ENCODE measurements at places on chromosomes 5 and 9.

DNA sequence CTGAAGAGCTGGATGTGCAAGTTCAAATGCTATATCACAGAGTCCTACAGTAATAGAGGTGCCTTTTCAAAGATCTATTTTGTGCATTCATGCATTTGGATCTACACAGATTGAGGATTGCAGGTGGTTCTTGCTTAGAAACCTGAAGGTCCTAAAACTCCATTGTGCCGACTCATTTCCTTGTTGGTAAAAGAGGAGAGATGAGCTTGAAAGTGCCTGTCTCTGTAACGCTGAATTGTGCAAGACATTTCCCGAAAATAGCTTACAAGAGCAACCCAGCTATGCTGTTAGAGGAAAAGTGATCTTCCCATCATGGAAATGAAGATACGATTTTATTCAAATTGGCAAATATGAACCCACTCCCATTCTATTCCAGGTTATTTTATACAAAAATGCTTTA lies 110.7 kb upstream of the CXCL14 start:
- DNase-seq: no peak

- DNase-seq: no peak
Measured at GRCh38 chr5:58617241-58617640, 34.4 kb downstream of the RAB3C start.

GRCh38 chr9:97396256-97396655 lies 15.6 kb upstream of the TDRD7 start:
- no peak for DNase-seq

DNA sequence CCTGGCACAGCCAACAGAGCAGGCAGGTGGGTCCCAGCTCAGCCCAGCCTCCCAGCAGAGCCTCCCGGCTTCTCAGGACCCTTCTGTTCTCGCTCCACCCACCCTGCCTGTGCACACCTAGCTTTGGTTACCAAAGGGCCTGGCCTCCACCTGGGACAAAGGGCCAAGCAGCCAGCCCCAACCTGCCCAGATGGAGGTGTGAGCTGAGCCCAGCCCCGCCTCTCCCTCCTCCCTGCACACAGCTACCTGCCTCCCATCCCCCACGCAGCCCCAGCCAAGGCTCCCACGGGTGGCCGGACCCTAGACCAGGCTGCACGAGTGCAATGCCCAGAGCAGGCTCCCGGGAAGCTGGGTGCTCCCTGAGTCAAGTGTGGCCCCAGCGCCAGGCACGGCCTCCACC lies 5.6 kb downstream of the TPRN start:
- DNase-seq: no peak

- DNase-seq: peak; percentile 85
Measured at GRCh38 chr5:141664733-141665461, 13.7 kb upstream of the FCHSD1 start.

GRCh38 chr5:168962306-168962705 lies 338.6 kb downstream of the SLIT3 start:
- DNase-seq: no peak

GRCh38 chr5:124660229-124661093 lies 86.0 kb downstream of the ZNF608 start:
- DNase-seq: no peak

GRCh38 chr5:14879937-14880589 lies 8.5 kb upstream of the ANKH start:
- DNase-seq: no peak

DNA sequence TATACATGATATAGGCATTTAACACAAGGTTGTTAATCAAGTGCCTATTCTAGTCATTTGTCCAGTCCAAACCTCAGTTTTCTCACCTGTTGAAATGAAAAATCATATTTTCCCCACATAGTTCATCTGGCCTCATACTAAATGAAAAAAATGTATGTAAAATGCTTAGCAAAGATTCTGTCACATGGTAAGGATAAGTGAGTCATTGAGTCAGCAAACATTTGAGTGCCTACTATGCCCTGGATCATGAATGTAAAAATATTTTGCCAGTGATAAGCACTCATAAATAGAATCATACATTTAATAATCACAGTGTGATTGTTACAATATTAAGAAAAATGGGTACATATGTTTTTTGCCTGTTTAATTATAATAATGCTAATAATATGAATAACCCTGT lies 181.2 kb upstream of the PAPPA start:
- DNase-seq: no peak

DNA sequence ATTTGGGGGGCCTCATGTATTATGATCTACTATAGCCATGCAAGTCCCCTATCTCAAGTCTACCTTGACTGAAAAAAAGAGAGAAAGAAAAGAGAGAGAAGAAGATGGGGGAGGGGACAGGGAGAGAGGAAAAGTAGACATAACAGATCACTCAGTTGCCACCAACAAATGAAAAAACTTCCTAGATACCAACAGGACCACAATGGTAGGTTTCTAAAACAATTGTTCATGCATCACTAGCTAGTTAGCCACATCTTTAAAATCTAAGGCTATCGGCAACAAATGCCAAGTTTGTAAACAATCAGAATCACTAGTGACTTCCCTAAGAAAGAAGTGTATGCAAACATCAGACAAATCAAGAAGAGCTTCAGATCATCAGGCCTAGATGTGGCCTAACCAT lies 328.2 kb downstream of the BNC2 start:
- no peak for DNase-seq

GRCh38 chr9:18361646-18362045 lies 112.3 kb upstream of the ADAMTSL1 start:
- DNase-seq: no peak

- DNase-seq: no peak
Measured at GRCh38 chr5:67366276-67366675, 169.7 kb upstream of the CD180 start.

DNA sequence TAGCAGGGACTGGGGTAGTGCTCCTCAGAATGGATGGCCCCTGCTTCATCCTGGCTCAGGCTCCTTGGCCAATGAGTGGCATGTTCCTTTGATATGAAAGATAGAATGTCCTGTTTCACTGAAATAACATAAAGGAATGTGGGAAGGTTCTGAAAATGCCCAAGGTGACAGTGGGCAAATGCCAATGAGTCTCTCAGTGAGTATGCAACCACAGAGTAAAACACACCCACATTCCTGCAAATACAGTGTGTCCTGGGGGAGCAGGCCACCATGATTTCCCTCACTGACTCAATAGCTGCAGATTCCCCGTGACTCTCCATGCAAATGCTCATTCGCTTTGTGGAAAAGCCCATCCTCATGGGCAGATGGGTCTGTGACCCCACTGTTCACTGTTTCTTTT lies 36.4 kb downstream of the ZNF366 start:
- no peak for DNase-seq

- DNase-seq: no peak
Measured at GRCh38 chr5:55758231-55758630, 20.4 kb downstream of the DDX4 start.

DNA sequence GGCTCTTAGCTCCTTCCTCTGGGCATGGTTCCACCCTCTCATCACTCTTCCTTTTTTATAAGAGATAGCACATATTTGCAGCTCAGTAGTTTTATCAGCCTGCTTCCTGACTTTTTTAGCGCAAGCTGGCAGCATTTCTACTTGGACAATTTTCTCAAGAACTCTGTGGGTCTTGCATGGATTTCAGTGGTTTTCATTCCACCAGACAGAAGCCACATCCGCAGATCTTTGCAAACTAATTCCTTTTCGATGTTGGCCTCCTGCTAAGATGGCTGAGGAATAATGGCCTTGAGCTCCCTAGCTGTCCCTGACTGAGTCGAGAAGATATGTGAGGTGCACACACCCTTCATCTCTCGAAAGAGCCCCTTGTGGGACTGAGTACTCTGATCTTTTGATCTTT lies 49.5 kb downstream of the GALNT12 start:
- no peak for DNase-seq

DNA sequence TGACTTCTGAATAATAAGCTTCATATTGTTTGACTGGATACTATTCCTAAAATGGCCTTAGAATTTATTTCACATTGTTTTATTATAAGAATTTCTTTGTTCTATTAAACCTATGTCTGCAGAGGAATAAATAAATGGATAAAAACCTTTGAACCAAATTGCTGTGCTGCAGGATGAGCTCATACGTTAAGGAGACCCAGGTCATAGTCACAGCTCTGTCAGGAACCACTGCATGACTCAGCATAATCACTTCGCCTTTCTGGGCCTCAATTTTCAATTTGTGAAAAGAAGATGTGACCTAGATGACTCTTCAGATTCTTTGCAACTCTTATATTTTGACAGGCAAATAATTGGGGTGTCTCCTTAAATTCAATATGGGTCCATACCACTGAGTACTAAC lies 36.7 kb upstream of the HMHB1 start:
- peak; percentile 57 for DNase-seq

Data from suppressor macrophage treated with lipopolysaccharide for 1 hour (primary cell).